RPMI7951 (cell line): ENCODE measurements at places on chromosomes 3 and 15.
A peak's percentile ranks its signal among the peaks of the same experiment; 100 is the strongest.

- DNase-seq, result peak; percentile 59
Measured at GRCh38 chr15:71273731-71274447, 158.6 kb downstream of the THSD4 start.

- DNase-seq, result no peak
Measured at GRCh38 chr3:100754563-100755334, 45.5 kb downstream of the TFG start.

DNA sequence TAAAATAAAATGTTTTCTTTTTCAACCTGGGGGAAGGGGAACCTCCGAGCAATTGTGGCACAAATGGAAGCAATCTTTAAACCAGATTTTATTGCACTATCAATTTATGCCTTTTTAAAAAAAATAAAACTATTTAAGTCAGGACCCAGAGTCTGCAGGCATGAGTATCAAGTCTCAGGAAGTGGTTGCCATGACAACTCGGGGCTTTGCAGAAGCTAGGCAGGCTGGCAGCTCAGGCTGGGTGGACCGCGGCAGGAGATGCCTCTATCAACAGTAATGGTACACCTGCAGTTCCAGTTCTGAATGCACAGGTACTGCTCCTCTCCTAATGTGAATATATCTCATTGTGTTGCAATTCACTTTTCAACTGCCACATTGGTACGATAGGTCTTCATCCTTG lies 447.7 kb downstream of the GABRG3 start:
- DNase-seq, result no peak

DNA sequence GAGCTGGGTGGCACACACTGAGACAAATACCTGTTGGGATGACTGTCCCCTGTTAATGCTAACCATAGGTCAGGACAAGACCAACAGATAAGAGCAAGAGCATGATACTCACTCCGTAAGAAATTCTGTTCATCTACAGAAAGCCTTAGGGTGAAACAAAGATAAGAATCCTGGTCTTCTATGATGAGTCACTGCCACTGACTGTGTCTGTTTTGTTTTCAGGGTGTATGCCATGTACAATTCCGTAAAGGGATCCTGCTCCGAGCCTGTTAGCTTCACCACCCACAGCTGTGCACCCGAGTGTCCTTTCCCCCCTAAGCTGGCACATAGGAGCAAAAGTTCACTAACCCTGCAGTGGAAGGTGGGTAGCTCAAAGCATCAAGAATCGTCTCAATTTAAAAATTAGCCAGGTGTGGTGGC lies 141.1 kb downstream of the GHSR start:
- peak; percentile 89 for DNase-seq

GRCh38 chr15:49235446-49236124 lies 65.5 kb downstream of the GALK2 start:
- peak; percentile 91 for DNase-seq

GRCh38 chr15:63389902-63390670 lies 8.4 kb upstream of the CA12 start:
- no peak for DNase-seq

- DNase-seq, result no peak
Measured at GRCh38 chr15:69530991-69531664, 78.5 kb downstream of the RPLP1 start.

- peak; percentile 83 for DNase-seq
Measured at GRCh38 chr3:60752809-60753208, 498.4 kb downstream of the FHIT start.

DNA sequence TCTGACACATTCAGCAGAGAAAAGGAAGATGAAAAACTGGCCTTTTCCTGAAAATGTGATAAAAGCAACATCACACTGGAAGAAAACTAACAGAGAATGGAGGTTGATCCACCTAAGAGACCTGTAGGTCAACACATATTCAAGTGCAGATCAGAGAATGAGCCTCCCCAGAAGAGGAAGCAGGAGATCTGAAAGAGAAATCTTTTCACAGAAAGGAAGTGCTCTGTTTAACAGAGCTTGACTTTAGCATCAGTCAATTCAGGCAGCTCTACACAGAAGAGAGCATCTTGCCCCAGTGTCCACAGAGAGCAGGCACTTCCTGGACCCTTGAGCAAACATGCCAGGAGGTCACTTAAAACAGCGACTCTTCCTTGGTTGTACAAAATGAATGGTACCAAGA lies 655.4 kb upstream of the GBE1 start:
- no peak for DNase-seq

DNA sequence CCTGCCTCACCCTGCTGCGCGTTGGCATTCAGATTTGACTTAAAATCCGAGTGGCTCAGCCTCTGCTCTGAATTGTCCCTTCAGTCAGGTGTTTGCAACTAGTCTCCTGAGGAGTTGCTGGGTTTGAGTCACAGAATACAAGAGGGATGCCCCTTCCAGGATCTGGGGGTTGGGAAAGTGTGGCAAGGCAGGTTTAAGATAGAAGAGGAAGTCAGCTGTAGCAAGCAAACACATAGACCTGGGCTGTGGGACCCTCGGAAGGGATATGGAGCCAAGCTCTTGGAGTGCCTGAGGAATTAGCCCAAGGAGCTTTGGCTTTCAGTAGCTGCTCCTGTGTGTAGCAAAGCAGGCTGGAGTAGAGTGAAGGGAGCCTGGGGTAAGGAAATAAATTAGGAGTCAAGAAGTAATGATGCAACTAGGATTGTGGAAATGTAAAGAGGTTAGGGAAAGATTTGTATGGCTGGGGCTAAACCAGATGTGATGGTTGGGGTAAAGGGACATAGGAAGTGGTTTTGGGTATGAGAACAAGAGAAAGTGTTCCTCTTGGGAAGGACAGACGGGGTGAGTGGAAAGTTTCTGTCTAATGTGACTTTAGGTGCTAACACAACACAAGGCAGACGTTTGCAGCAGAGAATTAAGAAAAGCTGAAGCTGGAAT lies 41.2 kb downstream of the RAB7A start:
- DNase-seq, result no peak

- no peak for DNase-seq
Measured at GRCh38 chr3:46626039-46626438, 13.7 kb downstream of the FAM240A start.

DNA sequence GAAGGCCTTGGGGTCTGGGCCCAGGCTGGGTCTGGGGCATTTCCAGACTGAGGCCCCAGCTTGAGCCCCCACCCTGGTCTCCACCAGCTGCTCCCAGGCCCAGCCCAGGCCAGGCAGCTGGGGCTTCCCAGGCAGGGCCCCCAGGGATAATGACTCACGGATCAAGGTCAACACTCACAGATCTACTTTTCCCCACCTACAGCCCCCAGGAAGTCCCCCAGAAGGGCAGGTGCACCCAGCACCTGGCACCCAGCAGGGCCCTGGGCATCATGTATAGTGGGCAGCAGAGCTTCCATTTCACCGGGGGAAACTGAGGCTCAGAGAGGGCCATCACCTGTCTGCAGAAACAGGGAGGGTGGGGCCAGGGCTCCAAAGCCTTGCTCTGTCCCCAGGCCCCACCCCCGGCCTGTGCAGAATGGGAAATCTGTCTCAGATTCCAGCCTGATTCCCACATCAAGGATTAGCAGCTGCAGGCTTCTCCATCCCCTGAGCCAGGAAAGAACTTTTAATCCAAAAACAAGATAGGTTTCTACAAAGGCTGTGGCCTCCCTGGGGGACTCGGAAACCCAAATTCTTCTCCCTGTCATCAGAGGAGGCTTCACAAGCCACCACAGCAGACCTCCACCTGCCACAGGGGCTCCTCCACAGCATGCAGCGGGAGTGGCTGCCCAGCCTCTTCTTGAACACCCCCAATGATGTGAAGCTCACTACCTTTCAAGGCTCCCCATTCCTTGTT lies 49.8 kb downstream of the IQSEC1 start:
- DNase-seq, result peak; percentile 87

DNA sequence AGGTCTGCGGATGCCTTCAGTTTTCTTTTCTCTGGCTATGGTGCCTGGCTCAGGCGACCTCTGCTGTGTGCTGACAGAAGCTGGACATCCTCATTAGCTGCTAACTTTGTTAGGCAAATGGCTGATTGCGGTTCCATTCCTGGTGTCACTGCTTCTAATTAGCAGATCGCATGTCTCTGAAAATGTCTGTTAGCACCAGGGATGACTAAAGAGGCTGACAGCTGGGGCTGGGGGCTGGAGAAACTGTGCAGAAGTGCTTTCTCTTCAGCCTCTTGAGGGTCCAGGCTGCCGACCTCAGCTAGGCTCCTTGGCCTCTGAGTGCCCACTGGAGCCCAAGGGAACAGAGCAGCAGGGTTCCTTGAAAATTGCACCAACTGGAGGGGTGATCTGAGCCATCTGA lies 39.3 kb downstream of the CHCHD6 start:
- no peak for DNase-seq

- peak; percentile 50 for DNase-seq
Measured at GRCh38 chr3:171258316-171258715, 201.9 kb downstream of the TNIK start.

DNA sequence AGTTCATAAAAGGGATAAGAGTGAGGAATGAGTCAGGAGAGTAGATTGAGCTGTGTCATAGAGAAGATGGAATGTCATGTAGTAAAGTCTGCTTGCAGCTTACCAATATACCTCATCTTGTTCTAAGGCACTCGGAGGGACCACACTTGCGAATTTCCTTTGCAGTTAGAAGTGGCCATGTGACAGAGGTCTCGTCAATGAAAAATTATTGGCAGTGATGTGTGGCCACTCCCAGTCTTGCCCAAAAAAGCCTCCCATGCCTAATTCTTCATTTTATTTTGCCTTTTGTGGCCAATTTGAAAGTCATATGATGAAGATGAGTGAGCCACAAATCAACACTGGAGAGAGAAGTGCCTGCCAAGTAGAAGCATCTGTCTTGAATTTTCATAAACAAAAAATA lies 465.6 kb upstream of the ZNF385D start:
- no peak for DNase-seq

DNA sequence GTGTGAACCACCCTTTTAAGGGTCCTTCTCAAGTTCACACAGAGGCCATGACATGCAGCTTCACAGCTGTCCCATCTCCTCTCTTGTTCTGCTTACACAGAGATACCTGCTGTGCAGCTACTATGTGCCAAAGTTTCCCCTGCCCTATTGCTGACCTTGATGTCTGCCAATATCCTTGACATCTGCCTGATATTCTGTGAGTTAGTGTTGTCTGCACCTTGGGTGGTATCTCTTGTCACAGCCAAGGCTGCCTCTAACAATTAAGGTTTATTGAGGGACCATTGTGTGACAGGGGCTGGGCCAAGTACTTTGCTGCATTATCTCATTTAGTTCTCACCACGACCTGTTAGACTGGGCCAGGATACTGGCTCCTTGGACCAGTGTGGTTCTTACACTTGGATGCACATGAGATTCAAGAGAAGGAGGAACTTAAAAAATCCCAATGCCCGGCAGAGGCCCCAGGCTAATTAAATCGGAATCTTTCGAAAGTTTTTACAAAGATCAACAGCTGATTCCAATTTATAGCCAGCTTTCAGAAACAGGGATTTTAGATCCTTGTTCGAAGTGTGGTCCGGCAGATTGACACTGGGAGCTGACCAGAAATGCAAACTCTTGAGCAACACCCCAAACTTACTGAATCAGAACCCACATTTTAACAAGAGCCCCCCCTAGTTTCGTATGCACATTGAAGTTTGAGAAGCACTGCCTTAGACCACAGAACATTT lies 178.6 kb downstream of the SATB1 start:
- DNase-seq, result no peak

DNA sequence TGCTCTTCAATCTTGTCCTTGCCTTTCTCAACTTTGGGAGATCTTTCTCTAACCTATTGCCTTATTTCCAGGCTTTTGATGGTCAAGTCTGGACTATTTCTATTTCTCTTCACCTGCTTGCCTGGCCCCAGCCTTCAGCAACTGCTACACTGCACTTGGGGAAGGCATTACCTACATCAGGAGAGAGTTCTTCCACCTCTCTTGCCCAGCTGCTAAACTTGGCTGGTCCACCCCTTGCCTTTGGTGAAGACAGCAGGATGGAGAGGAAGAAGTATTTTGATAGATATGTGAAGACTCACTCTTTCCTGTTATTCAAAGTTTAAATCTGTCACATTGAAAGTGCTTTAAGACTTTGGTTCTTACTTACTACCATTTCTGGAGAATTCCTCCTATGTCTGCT lies 574.8 kb downstream of the ZPLD1 start:
- no peak for DNase-seq

DNA sequence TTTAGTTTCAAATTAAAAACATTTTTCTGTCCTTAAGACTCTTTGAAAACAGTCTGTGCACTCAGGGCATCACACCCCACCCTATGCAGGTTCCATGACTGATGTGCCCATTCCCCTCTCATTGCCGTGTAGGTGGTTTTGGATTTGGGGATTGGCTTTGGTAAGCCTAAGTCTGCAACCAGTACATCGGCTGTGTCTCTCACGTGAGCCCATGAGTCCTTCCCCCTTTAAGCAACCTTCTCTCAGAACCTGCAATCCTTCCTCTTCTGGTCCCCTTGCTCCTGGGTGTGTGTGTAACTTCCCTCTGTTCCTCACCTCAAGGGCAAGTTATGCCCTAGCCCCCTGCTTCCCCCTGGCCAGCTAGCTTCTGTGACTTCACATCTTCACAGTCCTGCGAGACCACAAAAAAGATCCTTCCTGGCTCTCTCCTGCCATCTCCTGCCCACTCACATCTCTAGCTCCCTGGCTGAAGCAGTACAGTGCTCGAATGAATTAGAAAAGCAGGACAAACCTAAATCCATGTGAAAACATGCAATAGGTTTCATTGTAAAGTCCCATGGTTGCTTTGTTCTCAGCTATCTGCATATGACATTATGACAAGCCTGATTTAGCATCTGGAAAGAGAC lies 126.7 kb downstream of the UACA start:
- peak; percentile 40 for DNase-seq

DNA sequence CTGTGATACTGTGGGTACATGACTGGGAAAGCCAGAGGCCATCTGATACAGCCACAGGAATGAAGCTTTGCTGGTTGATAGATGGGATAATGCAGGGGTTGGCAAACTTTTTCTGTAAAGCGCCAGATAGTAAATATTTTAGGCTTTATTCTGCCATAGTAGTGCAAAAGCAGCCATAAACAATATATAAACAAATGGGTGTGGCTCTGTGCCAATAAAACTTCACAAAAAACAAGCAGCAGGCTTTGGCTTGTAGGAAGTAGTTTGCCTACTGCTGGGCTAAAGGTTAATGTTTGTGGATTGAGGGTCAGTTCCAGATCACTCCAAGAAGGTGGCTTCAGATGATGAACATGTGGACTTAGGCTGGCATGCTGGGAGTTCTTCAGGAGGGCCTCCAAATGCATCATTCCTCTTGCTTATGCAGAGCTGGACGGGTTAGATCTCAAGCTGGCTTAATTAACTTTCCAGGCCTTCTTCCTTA lies 305.7 kb downstream of the RPLP1 start:
- DNase-seq, result peak; percentile 89

DNA sequence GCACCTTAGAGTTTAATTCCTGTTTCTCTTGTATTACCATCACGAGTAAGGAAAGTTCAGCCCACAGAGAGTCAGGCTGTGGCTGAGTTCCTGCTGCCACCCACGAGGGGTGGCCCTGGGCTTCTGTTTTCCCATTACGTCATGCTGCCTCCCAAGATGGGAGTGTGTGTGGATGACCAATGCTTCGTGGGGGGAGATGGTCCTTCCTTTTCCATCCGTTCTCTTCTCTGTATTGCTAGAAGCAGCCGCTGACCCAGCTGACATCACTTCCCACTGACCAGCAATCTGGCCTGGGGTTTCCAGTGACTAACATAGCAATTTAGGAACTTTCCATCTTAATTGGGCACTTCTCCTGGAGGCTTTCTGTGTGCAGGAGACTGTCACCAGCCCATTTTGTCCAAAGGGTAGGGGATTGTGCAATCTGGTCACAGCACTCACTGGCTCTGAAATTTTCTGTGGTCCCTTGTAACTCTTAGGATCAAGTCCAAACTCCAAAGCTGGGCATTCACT lies 9.3 kb downstream of the IRAK2 start:
- DNase-seq, result peak; percentile 100

GRCh38 chr3:14943042-14943441 lies 4.3 kb upstream of the NR2C2 start:
- no peak for DNase-seq

GRCh38 chr15:101126618-101127505 lies 125.0 kb downstream of the CHSY1 start:
- peak; percentile 54 for DNase-seq
